ENCODE measurements at places on chromosomes 11 and 22.

GRCh38 chr11:78110351-78110750, 29.1 kb downstream of the ALG8 start:
- DNase-seq, result no peak

DNA sequence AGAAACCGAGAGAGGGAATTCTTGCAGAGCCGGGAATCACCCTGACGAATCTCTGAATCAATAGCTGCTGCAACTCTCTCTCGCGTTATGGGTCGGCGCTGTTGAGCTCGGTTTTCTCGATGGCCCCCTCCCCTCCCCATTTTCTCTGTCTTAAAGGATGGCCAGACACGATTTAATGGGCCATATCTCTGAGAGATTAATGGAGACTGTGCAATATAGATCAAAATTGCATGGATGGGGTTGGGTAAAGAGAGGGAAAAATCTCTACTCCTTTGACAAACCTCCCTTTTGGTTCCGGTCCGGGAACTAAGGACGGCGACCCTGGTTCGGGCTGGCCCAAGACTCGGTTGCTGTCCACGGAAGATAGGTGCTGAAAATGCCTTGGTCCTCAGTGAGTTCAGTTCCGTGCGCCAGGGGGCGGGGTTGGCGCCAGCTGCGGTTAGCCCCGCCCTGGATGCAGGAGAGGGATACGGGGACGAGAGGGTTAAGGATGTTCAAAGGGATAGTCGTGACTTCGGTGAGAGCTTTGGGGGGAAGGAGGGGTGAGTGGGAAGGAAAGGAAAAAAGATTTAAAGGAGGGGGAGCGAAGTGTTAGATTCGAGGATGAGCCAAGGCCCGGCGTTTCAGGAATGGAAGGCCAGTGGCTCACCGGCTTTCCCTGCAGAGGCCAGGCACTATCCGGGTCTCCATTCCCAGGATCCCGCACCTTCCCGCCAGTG, 103.6 kb upstream of the HSD17B12 start:
- DNase-seq, result peak; percentile 24

- DNase-seq, result no peak
These were observed 100.4 kb downstream of the ARL14EP start for GRCh38 chr11:30423279-30423648.

DNA sequence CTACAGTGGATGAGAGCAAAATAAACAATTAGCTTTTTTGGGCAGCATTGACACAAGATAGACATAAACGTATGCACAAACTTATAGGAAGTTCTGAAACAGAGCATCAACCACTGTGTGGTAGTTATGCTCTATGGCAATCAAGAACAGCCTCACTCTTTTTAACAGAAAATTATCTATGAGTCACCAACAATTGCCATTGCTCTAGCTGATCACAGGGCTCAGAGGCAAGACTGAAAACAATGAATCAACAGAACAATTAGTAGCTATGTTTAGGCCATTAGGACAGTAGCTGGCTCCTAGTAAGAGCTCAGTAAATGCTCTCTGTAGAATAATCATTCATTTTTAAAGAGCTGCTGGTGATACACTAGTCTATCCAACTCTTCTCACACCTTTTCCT, 34.9 kb upstream of the PICALM start:
- no peak for DNase-seq

- no peak for DNase-seq
These were observed 642.1 kb upstream of the CCDC179 start for GRCh38 chr11:23502389-23502788.

DNA sequence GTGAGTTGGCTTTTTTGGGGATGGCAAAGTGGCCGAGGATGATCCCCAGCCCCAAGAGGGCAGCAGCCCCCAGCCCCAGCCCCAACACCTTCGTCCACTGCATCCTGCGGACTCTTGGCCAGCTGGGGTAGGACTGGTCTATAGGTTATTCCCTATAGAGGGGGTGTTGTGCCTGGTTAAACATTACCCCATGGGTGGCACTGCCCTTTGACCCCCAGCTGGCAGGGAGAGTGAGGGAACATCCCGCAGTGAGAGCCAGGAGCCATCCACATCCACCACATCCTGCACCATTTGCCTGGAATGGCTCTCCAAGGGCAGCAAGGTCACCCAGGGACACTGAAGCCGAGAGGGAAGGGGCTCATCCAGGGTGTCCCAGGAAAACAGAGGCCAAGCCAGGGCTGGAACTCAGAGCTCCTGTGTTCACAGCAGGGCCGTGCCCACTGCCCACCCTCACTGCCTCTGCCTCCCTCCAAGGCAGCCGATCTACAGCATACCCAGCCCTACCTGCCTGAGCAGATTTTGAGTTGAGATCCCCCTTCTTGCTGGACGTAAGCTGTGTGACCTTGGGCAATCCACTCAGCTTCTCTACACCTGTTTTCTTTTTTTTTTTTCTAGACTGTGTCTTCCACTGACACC, at the start of gene NAALADL1:
Gene NAALADL1, minus strand, starts transcription at position 135 of the 636 bp plus-strand sequence. Its CDS starts 32 bp downstream, at position 103.
- DNase-seq, result no peak

DNA sequence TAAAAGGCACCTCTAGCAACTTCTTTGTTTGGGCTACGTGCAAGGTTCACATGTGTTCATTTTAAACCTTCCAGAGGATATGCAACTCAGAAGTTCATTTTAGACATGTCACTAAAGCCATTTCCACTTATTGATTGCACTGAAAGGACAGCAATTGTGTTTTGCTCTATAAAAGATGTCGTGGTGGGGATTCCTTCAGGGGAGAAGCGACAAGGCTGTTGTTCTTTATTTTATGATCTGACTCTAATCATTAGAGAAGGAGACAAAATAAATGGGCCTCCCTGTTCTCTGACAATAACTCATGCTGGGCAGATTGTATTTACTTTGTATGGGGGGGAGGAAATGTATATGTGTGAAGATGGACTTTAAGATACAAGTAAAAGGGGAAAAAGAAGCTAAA, 370.1 kb upstream of the ARHGAP42 start:
- no peak for DNase-seq

DNA sequence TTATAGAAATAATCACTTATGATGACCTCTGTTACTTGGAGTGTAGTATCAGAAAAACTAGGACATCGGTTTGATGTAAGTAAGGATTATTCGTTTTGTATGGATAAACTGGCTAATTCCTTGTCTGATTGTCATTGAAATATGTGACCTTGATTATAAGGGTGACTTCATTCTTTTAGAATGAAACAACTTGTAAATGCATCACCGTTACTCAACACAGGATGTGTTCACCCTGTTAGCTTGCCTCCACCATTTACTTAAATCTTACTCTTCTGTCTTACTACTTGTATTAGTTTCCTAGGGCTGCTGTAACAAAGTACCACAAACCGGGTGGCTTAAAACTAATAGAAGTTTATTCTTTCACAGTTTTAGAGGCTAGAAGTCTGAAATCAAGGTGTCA, 7.9 kb downstream of the SFI1 start:
- DNase-seq, result no peak

DNA sequence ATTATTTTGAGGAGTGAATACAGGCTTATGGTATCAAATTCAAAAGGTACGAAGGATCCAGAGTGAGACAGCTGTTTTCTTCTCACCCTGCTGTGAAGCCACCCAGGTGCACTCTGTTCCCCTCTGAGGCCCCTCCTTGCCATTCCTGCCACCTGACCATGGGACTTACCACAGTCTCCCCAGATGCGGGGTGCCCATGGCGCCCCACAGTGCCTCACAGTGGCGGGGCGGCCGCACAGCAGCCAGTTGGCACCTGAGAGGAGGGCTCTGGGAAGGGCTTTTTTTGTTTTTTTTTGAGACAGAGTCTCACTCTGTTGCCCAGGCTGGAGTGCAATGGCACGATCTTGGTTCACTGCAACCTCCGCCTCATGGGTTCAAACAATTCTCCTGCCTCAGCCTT, 151.7 kb downstream of the CEP164 start:
- no peak for DNase-seq

DNA sequence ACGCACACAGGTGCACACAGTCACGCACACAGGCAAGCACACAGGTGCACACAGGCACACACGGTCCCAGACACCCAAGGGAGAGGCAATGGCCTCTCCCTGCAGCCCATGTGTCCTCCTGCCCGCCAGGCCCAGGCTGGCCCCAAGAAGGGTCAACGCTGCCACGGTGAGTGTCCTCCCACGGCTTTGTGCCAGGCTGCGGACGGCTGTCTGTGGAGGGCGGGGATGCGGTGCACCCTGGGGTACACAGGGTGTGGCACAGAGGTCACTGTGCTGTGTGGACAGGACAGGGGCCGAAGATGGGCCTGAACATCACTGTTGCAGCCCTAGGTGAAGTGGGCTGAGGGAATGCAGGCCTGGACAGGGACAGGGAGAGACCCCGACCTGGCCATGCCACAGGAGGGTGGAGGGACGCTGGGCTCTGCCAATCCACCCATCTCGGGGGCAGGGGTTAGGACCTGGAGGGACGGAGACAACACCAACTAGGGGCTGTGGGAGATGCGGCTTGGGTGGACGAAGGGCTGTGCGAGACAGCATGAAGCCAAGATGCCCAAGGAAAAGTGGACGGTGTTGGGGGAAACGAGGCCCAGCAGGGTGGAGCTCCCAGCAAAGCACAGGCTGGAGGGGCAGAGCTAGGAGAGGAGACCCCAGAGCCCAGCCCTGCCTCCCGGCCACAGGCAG, 523.8 kb downstream of the BRD1 start:
- DNase-seq, result no peak

DNA sequence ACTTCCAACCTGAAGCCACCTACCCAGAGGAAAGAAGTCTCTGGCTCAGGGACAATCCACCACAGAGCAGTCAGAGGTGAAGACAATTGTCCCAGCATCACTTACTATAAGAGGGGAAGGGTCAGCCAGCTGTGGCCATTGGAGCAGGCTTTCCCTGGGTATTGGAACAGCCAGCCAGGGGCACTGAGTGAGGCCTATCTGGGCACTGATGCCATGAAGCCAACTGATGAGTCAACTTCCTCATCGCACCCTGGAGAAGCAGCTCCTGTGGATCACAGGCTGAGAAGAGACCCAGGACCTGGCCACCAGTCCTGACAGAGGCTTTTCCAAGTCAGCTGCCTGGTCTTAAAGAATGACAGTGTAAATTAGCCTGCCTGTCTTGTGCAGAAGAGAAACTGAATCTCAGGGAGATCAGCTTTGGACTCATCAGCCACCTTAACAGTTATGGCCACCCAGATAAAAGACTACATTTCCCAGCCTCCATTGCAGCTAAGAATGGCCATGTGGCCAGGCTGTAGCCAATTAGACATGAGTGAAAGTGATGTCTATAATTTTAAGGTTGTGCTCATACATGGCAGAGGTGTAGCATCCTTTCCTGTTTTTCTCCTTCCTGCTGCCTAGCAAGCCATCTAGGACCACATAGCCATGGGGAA, 19.0 kb downstream of the CHST1 start:
- DNase-seq, result peak; percentile 29

DNA sequence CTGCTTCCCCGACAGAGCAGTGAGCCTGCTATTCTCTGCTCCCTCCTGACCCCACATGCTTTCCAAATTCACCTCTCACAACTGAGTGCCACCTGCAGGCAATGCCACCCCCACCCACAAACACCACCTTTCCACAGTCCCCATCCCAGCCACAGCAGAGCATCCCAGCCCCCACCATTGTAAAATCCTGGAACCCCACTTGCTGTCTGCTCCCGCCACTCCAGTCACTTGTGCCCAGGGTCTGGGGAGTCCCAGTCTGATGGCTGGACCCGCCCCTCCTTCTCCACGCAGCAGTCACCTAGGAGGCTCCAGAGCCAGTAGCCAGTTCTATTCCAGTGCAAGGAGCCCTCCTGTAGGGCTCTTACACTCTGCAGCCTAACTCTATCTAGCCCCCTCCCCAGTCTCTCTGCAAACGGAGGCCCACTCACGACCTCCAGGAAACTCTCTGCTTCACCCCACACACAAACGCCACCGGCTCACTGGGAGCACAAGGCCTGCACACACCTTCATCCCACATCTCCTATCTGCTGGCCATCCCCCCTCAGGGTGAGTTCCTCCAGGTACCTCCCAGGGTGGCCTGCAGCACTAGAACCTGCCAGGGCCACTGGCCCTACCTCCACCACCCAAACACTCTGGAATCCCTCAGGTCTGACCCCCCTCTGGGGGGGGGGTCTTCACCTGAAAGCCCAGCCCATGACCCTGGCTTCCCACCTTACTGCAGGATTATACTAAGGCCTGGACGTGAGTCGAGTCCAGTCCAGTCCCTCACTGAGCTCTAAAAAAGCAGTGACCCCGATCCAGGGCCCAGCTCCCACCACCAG, 1.4 kb downstream of the GNB1L start:
- DNase-seq, result no peak

GRCh38 chr11:129259931-129260348, 67.8 kb upstream of the ARHGAP32 start:
- no peak for DNase-seq

GRCh38 chr11:104319396-104319795, 155.4 kb upstream of the PDGFD start:
- DNase-seq, result no peak

DNA sequence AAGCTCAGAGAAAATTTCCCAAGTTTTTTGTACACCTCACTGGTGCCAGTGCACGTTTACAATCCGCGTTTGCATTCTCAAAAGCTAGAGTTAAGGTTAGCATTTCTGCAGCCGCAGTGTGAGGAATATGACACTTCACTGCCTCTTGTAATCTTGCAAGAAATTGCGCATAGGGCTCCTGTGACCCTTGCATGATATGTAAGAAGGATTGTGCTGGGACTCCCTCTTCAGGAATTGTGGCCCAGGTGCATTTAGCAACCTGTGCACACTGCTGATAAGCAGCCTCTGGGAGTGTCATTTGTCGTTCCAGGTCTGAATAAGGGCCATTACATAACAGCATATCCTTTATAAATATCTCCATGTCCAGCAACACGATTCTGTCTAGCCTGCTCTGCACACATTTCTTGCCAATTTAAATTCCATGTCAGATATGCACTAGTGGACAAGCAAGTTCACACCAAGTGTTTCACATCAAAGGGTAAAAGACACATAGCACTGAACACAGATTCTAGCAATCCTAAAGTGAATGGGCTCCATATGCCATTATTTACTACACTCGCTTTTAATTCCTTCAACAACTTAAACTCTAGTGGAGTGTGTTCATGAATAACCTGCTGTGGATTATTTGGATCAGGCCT, 69.2 kb upstream of the INCENP start:
- DNase-seq, result no peak

DNA sequence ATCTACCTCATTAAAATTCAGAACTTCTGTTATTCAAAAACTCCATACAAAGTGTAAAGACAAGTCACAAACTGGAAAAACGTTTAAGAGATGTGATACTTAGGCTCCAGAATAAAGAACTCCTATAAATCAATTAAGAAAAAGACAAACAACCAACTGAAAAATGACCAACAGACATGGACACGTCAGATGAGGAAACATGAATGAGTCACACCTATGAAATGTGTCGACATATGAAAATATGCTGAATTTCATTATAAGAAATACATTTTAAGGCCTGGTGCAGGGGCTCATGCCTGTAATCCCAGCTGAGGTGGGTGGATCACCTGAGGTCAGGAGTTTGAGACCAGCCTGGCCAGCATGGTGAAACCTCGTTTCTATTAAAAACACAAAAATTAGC, 78.7 kb downstream of the ENTHD1 start:
- DNase-seq, result peak; percentile 32

DNA sequence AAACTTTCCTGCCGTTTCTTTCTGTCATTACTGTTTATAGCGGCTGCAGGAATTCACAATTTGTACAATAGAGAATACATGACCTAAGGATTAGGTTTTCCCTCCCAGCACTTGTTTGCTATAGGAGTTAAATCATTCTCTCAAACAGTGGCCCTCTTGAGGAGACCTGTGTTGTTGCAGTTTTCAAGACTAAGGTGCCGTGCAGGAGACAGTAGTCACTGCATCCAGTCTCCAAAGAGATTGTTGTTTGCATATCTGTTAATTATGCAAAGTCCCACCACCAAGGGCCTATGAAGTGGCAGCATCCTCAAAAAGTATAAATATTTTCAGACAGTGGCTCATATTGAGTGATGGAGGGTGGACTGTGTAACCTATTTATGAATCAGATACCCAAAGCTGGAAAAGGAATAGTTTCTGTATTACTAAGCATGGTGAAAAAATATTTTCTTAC, 2.3 kb downstream of the PRSS23 start:
- peak; percentile 58 for DNase-seq
